T-helper 1 cell (primary cell): ENCODE measurements at places on chromosomes 1 and 21.

DNA sequence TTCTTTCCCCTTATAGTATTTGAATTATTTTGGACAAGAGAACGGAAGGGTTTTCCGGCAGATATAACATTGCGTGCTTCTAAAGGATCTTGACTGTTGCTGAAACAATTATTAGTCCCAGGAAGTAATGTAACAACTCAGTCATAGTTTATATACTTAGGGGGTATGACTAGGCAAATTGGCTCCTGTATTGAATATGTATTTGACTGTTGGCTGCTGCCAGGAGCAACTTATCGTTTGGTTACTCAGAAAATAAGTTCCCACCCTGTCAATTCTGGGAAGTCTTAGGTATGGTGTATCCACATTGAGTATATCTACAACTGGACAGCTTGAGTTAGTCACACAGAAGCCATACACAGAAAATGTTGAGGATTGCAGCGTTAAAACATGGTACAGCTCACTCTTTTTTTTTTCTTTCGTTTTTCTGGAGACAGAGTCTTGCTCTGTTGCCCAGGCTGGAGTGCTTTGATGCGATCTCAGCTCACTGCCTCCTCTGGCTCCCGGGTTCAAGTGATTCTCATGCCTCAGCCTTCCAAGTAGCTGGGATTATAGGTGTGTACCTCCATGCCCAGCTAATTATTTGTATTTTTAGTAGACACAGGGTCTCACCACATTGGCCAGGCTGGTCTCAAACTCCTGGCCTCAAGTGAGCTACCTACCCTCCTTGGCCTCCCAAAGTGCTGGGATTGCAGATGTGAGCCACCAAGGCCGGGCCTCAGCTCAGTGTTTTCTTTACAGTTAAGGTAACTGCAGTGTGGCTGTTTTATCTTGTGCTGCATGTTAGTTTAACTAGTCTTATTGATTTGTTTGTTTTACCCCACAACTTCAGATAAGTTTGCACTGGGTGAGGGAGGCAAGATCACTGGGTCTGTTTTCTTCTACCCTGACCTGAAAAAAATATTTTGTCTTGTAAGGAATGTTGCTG is 10.2 kb downstream of the SMAP2 start:
- no peak for DNase-seq

- no peak for DNase-seq
These were observed 794 bp upstream of the FAM76A start for GRCh38 chr1:27724961-27725373.

- no peak for DNase-seq
These were observed 9.0 kb upstream of the CSRP1 start for GRCh38 chr1:201515895-201516294.

DNA sequence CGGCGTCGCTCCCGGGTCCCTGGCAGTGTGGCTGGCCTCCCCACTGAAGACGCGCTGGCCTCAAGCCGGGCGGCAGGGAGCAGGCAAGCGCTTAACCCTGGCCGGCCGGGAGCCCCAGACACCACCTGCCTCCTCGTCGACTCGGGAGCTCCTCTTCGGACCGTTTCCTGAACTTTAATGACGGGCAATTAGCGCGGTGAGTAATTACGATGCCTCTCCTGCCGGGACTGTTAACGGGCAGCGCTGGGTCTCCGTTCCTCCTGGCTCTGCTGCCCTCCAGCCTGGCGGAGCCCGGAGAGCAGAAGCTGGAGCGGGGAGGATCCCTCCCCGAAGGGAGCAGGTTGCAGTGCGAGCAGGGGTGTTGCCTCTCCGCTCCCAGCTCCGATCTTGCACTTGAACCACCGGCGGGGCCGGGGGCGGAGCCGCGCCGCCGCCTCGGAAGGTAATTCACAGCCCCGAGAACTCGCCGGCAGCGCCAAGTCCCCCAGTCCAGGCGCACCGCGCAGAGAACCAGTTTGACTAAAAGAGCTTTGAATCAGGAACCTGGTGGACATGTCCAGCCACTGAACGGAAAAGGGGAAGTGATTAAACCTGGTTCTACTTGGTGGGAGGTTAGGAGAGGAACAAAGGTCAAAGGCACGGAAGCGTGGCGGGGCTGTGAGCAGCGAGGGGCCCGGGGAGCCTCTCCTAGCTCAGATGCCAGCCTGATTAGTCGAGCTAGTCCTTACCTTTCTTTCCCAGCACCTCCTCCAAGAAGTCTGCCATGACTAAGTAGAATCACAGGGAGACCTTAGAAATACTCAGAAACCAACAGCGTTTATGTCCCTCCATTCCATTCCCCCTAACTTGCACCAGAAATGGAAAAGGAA is 18.3 kb upstream of the PLEKHA6 start:
- DNase-seq: peak; percentile 26

DNA sequence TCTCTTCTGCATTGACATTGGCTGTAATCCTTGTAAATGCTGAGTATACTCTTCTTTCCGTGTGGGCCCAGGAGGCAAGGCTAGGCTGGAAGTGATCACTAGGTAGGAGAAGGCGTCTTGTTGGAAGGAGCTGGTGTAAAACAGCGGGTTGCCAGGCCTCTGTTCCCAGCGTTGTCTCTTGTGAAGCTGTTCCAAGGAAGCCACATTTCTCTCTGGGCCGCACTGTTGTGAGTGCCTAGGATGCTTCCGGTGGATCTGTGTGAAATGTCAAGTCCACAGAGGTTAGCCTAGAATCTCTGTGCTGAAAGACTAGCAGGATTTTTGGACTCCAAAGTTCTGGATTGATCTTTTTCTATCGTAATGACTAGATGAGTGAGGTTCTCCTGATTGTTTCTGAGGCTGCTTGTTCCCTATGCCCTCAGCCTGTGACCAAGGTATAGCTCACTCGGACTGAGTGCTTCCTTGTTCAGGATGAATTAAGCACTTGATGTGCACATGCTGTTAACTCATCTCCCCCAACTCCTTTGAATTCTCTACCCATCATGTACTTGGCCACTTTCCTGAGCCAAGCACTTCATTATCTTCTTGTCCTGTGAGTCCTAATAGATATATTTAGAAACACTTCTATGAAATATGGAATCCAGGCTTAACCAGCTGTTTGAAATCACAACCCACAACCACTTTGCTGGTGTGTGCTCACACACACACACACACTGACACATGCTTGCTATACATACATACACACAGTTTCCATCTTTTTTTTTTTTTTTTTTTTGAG is 63.3 kb downstream of the PBX1 start:
- no peak for DNase-seq

DNA sequence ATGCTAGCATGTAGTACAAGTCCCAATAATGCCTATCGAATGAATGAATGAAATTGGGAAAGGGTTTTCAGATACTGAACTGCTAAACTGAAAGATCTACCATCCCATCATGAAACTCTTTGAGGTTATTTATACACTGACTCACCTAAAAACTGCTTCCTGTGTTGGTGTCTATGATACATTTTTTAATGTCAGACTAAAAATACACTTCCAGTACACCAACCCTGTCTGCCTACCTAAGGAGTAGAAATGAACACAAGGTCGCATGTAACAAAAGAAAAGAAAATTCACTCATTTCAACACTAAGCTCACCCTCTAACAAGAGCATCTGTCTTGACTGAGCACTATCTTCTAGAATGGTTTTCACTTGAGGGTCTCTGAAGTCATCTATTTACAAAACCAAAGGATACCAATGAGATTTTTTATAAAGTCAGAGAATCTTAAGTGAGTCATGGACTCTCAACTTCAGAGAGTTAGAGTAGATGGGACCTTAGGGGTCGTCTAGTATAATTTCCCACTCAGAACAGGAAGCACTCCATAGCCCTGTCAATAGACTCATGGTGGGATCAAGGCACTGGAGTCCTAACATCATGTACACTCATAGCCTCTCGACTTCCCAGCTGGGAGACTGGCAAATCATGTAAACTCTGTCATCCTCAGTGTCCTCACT is 53.4 kb downstream of the WLS start:
- no peak for DNase-seq

DNA sequence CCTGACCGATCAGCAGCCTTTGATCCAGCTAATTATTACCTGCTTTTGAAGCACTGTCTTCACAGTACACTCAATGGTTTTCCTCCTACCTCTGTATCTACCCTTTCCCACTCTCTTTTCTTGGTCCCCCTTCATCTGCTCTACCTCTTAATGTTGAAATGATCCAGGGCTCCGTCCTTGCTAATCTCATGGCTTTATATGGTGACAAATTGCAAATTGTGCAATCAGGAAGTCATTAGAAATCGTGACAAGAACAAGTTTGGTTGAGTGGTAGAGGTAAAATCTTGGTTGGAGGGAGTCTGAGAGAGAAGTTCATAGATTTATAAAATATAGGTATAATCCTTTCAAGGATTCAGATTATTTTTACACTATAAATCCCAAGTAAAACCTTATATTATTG is 9.6 kb upstream of the CYB5R1 start:
- DNase-seq: no peak

DNA sequence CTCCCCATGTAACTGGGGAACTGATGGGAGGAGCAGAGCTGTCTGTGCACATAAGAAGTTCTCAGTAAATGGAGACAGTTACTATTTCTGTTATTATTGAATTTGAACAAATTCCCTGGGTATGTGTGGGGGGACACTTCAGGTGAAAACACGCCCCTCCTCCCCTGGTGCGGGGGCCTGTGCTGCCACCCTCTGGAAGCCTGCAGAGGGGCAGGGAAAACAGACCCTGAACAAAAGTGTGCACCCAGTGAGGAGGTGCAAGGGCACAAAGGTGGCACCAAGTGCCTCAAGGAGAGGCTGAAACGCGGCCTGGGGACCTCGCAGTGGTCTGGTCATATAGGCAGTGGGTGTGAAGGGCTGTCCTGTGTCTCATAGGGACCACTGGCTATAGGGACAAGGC is 18.2 kb upstream of the NADK start:
- DNase-seq: no peak
